ENCODE measurements at places on chromosomes 4 and X.
A peak's percentile ranks its signal among the peaks of the same experiment; 100 is the strongest.

DNA sequence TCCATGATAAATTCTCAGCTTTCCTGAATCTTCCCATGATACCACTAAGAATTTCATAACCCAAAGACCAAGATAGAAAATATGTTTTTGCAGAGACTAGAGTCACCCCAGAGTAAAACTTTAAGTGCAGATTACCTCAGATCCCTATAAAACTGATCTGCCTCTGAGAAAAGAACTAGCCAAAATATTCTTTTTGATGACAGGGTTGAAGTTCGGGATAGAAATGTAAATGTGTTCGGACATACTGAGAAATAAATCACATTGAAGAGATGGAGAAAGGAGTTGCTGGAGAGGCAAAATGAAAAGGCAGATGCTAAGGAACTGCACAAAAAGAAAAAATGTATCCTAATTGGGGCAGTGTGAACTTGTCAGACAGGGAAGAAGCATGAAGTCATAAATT lies 501.8 kb downstream of the ANKRD50 start:
- DNase-seq: no peak

DNA sequence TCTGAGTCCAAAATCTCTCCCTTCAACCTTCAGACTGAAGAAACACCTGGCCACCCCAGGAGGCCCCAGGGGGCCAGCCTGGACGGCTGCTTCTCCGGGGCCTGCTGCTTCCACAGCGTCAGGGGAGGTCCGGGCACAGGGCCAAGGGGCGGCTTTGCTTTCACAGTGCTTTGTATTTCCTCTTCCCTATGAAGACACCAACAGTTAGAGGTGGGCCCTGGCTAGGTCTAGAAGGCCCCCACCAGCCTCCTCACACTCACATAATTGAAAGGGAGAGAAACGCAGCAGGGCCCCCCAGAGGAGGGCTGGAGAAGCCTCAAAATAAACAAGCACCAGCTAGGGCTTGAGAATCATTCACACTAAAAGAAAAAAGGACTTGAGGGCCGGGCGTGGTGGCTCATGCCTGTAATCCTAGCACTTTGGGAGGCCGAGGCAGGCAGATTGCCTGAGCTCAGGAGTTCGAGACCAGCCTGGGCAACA lies 17.8 kb downstream of the SCD5 start:
- DNase-seq: peak; percentile 25

DNA sequence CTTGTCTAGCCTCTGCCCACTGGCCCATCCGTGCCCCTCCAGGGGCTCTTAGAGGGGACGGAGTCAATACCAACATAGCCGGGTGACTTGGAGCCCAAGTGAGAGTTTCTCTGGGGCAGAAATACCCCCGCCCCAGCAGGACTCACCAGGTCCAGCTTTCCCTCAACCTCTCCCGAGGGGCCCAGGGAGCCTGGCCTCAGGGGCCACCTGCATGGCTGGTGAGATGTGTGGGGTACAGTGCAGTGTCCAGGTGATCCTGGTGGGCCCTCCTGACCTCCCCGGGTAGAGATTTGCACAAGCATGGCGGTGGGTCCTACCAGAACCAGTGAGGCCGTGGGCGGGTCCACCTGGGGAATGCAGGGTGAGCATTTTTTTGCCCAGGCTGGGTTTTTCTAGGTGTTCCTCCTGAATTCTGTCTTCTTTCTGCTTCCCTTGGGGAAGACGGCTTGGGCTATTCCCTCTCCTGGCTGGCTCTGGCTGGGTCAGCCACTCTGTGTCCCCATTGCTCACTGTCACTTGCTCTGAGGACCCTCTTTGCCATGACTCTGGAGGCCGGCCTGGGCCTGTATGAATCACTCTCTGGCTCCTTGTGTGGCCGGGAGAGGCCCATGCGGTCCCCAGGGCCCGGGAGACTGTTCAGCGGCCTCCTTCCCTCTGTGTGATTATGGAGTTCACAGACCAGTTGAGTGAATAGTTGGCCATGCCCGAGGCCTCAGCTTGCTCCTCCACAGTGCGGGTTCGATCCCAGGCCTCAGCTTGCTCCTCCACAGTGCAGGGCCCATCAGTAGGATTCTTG lies 71.0 kb upstream of the NKX1-1 start:
- peak; percentile 8 for DNase-seq

- peak; percentile 84 for DNase-seq
Measured at GRCh38 chr4:171846232-171846631, 33.0 kb downstream of the GALNTL6 start.

- DNase-seq: no peak
Measured at GRCh38 chr4:168421671-168422070, 58.6 kb downstream of the DDX60L start.

DNA sequence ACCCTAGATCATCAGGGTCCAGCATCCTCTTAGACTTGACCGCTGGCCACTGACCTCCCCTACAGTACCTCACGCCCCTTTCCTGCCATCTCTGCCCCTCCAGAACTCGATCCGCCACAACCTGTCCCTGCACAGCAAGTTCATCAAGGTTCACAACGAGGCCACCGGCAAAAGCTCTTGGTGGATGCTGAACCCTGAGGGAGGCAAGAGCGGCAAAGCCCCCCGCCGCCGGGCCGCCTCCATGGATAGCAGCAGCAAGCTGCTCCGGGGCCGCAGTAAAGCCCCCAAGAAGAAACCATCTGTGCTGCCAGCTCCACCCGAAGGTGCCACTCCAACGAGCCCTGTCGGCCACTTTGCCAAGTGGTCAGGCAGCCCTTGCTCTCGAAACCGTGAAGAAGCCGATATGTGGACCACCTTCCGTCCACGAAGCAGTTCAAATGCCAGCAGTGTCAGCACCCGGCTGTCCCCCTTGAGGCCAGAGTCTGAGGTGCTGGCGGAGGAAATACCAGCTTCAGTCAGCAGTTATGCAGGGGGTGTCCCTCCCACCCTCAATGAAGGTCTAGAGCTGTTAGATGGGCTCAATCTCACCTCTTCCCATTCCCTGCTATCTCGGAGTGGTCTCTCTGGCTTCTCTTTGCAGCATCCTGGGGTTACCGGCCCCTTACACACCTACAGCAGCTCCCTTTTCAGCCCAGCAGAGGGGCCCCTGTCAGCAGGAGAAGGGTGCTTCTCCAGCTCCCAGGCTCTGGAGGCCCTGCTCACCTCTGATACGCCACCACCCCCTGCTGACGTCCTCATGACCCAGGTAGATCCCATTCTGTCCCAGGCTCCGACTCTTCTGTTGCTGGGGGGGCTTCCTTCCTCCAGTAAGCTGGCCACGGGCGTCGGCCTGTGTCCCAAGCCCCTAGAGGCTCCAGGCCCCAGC lies 5.2 kb downstream of the FOXO4 start:
- no peak for DNase-seq

GRCh38 chr4:42345962-42346544 lies 51.2 kb upstream of the SHISA3 start:
- DNase-seq: no peak

DNA sequence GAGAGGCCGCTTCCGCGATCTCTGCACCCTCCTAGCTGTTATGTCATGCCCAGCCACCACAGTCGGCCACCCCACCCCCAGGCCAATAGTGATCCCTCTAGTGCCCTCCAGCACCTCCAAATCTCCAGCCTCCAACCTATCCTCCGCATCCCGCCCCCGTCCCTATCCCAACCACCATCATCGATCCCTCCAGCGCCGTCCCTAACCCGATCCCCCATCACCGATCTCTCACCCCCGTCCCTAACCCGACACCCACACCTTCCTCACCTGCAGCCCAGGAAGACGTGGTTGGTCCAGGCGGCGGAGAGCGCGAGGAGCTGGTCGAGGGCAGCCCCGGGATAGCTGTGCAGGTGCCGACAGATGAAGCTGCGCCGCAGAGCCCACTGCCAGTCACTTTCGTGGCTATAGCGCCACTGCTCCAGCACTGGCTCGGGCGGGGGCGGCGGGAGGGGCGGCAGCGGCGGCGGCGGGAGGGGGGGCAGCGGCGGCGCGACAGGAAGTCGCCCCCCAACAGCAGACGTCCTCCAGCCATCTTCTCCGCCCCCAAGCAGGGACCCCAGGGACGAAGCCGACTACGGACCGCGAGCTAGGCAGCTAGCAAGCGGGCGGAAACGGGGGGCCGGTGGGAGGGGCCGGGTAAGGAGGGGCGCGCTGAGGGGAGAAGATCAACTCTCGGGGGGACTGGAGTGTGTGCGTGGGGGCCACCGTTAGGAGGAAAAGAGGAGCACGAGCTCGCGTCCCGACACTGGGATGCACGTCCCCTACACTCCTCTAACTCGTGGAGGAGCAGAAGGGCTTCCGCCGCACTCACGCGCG lies 552 bp downstream of the NKRF start:
- DNase-seq: peak; percentile 49

DNA sequence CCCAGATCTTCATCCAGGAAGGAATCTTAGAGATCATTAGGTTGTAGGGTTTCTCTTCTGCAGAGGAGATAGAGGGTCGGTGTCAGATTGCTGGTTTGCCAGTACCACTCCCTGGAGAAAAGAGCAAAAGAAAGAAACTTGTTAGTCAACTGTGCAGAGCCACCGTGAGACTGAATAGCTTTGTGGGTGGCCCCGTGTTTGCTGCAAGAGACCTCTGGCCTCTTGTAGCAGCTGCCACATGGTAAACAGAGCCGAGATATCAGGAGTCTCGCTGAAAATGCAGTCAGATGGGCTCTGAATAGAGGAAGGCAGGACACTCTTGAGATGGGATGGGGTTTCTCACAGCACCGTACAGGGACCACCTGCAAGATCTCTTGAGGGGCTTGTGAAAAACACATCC lies 149.7 kb downstream of the PTTG2 start:
- no peak for DNase-seq

DNA sequence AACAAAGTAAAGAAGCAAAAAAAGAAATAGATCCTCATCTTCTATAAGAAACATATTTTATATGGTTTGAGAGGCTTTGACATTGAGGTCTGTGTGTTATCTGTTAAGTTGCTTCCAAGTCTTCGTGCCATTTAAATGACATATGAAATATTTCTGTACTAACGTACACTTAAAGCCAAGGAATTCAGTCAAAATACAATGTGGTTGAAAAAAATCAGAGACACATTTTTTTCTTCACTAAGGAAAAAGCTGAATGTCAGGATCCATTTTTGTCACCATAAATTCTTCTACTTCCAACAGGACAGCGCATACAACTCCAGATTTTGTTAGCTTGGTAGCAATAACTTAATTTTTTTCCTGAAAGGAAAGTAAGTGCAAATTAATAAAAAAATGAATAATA lies 168.5 kb downstream of the FAT4 start:
- DNase-seq: no peak

- no peak for DNase-seq
Measured at GRCh38 chr4:78863991-78864390, 75.2 kb downstream of the PAQR3 start.

DNA sequence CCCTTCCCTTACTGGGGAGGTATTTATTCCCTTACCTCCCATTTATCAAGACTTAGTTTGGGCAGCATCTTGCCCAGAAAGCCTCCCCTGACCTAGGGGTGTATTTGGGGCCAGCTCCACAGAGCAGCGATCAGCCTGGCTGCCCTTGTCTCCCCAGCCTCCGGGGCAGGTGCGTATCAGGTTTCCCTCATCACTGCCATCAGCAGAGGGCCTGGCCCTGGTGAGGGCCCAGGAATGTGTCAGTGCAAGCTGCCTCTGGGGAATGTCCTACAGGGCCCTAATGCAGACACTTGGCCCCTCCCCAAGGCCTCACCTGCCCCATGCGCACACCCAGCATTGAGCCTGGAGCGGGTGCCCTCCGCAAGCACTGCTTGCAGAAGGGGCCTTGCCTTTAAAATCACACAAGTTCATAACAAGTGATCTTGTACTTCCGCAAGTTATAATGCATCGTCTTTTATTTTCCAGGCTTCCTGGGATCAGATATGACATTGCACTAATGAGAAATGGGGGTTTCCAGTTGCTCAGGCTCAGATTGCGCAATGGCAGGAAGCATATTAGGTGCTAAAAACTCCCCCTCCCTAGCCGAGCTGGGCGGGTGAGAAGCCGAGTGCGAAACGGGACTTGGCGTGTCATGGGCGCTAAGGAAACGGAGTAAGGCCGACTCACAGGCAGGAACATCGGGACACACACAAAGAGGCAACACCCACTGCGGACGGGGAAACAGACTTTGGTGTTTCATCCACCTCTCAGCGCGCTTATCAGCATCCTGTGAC lies 25.4 kb upstream of the AFAP1 start:
- DNase-seq: no peak

- DNase-seq: no peak
Measured at GRCh38 chrX:30161043-30161442, 54.3 kb upstream of the MAGEB2 start.

DNA sequence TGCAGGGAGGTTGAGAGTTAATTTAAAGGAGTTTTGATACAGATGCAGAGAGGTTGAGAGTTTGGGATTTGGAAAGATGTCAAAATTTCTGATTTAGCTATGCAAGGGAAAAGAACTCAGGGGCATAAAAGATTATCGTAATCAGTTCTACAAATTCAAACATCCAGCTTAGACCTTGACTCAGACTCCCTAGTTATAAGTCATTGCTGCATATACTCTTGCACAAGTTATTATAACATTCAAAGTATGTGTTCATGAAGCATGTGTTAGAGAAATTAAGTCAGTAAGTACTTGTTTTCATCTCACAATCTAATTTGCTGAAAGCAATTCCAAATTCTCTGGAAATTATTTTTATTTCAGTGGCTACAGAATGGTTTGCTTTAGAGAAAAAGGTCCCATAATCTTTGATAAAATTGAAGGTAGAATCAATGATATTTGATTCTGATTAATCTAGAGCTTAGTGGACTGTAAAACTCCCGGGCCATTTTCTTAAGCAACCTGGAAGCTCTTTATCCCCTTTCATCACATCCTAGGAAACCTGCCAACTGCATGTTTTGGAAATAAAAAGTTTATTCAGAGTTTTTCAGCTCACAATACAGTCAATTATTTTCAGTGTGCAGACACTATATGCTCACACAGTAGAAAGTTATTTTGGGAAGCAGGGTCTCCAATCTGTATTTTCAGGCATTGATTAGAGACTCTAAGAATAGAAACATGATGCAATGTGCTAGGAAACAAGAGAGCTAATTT lies 132.9 kb upstream of the SPANXC start:
- DNase-seq: no peak

- DNase-seq: no peak
Measured at GRCh38 chr4:7275067-7275466, 82.7 kb downstream of the SORCS2 start.

DNA sequence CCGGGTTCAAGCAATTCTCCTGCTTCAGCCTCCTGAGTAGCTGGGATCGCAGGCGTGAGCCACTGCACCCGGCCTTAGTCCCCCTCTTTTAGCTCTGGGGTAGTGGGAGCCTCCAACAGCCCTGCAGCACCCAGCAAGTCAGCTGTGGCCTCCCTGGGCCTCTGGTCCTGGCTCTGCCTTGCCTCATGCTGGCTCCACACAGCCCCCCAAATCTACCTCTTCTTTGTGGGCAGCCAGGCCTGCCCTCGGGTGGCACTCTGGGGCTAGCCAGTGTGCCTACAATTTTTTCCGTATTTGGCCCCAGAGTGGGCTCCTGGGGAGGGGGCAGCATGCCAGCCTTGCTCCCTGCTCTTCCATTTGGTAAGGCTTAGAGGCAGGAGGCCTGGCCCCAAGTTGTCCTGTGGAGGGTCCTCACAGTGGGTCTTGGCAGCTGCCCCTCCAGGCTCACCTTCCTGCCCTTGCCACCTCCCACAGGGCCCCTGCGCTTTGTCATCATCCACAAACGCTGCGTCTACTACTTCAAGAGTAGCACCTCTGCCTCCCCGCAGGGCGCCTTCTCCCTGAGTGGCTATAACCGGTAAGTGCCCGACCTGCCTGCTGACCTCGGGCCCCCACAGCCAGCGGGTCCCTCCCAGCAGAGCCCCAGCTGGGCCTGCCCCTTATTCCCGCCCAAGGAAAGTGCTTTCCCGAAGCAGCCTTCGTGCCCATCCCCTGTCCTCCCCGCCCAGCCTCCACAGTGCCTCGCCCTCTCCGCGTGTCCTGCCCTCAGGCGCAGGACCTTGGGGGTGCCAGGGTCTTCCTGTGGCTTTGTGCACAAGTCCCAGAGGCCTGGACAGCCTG lies 21.0 kb upstream of the ADD1 start:
- DNase-seq: no peak
